Type B pancreatic cell (in vitro differentiated cells): ENCODE measurements at places on chromosomes 3 and 15. TPM values are rescaled to one million over a fixed set of nuclear protein-coding genes. Genes with fewer than 3 reads are reported as not detected.
A peak's percentile ranks its signal among the peaks of the same experiment; 100 is the strongest.

GRCh38 chr15:77623755-77624524 lies 8.8 kb downstream of the LINGO1 start:
- H3K4me3 ChIP-seq, result no peak overlapping the region
- H3K36me3 ChIP-seq, result no peaks in the 10 kb centered on the region
- DNase-seq, result no peak
- no peaks in the 10 kb centered on the region for H3K27me3 ChIP-seq
- peaks cover 30% of the 10 kb centered on the region for H3K4me1 ChIP-seq

DAG1 gene
- total RNA-seq, result 84.3 and 126 TPM in 2 replicates

HLTF gene
- 29.7 and 49.9 TPM in 2 replicates for total RNA-seq

DNA sequence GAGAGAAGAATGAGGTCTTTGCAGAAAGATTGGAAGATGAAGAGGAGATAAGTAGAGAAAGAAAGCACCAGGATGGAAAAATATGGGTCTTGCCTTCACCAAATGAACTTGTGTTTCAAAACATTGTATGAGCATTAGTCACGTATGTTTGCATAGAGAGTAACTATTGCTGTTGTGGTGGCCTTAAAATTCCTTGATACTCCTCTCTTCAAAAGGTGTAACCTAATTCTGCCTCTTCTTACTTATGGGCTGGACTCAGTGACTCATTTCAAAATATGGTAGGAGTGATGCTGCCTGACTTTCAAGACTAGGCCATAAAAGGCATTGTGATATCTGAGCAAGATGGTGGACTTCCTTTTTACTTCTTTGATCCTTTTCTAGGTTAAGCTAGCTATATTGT lies 228.7 kb upstream of the ZNF385D start:
- H3K4me3 ChIP-seq, result no peak overlapping the region
- DNase-seq, result no peak
- no peaks in the 10 kb centered on the region for H3K36me3 ChIP-seq

GOLGA6D gene
- 0.19 TPM in 1 of 2 replicates, not detected in the other for total RNA-seq

GRCh38 chr3:62818347-62818746 lies 56.9 kb downstream of the CADPS start:
- no peaks in the 10 kb centered on the region for H3K36me3 ChIP-seq
- H3K4me3 ChIP-seq, result no peak overlapping the region
- DNase-seq, result no peak
- H3K4me1 ChIP-seq, result peaks cover 8% of the 10 kb centered on the region

PRSS50 gene
- total RNA-seq, result 1.1 and 1.2 TPM in 2 replicates

GABPB1 gene
- total RNA-seq, result 27.5 and 27.8 TPM in 2 replicates

DNA sequence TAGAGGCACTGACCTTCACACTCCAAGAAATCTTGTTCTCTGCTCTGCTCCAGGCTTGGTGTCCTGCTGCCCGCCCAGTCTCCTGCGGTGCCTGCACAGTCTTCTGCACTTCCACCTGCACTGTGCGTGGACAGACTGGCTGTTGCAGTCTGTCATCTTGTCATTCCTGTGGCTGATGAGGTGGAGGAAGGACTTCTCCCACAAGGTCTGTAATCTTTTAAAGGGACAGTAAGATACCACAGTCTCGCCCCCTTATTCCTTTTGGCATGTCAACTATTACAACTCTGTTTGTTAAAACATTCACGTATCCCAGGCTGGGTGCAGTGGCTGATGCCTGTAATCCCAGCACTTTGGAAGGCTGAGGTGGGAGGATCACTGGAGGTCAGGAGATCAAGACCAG lies 54.1 kb upstream of the IGF2BP2 start:
- no peak overlapping the region for H3K4me3 ChIP-seq
- no peak for DNase-seq
- H3K27ac ChIP-seq, result no peak overlapping the region
- H3K27me3 ChIP-seq, result no peaks in the 10 kb centered on the region
- peaks cover 3% of the 10 kb centered on the region for H3K4me1 ChIP-seq

DNA sequence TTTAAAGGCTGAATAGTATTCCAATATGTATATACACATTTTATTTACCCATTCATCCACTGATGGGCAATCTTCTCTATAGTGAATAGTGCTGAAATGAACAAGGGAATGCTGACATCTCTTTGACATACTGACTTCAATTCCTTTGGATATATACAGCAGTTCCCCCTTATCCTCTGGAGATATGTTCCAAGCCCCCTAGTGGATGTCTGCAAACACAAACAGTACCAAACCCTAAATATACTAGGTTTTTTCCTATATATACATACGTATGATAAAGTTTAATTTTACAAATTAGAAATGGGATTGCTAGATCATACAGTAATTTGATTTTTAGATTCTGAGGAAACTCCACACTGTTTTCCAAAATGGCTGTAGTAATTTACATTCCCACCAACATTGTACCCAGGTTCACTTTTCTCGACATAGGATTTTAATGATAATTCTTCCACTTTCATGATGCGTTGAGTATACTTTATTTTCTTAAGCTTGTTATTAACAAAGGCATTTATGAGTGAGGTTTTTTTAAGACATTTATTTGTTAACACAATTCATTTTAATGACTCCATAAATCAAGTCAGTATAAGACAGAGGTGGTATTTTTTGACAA lies 38.2 kb downstream of the VPS13C start:
- H3K4me1 ChIP-seq, result no peaks in the 10 kb centered on the region
- H3K36me3 ChIP-seq, result peaks cover 23% of the 10 kb centered on the region
- no peak for DNase-seq
- H3K27me3 ChIP-seq, result no peaks in the 10 kb centered on the region
- no peak overlapping the region for H3K4me3 ChIP-seq

PP2D1 gene
- not detected in 2 replicates for total RNA-seq

DNA sequence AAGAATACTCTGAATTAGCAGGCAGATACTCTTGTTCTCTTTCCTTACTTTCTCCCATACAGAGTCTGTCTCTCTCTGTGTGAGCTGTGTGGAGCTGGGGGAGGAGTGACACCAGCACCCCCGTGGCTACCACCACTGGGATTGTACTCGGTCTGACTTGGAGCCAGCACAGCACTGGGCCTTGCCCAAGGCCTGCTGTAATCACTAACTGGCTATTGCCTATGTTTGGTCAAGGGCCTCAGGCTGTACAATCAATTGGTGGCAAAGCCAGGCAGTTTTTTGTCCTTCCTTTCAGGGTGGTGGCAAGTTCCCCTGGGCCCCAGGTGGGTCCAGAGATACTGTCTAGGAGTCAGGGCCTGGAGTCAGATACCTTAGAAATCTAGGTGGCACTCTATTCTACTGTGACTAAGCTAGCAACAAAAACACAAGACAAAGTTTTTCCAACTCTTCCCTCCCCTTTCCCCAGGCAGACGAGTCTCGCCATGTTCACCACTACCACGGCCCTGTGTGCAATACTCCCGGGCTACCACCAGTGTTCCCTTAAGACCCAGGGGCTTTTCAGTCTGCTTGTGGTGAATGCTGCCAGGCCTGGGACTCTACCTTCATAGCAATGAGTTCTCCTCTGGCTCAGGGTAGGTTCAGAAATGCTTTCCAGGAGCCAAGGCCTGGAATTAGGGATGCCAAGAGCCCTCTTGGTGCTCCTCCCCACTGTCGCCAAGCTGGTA lies 151.8 kb downstream of the KCNAB1 start:
- H3K4me1 ChIP-seq, result no peaks in the 10 kb centered on the region
- no peak overlapping the region for H3K27ac ChIP-seq
- H3K4me3 ChIP-seq, result no peak overlapping the region
- H3K36me3 ChIP-seq, result no peaks in the 10 kb centered on the region
- DNase-seq, result no peak
- no peaks in the 10 kb centered on the region for H3K27me3 ChIP-seq

CTXN2 gene
- not detected in 2 replicates for total RNA-seq

- H3K27ac ChIP-seq, result peak overlapping the region; percentile 92
- no peaks in the 10 kb centered on the region for H3K27me3 ChIP-seq
- H3K4me3 ChIP-seq, result peak overlapping the region; percentile 93
- no peak for DNase-seq
These were observed 1.9 kb downstream of the AEN start for GRCh38 chr15:88623061-88623460.

DNA sequence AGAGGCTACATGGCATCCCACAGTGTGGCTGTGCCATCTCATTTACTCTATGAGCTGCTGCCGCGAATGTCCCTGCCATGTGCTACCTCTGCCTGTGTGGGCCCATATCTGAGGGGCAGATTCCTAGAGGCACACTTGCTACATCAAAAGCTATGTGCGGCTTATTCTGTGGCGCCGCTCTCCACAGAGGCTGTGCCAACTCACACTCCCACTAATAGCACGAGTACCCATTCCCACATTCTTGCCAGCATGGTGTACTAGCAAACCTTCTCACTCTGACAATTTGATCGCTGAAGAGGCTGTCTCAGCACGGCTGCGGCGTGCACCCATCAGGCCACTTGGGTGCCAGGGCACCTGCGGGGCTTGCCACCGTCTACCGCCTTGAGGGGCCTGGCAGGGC lies 31.2 kb upstream of the MUSTN1 start:
- DNase-seq, result no peak
- no peaks in the 10 kb centered on the region for H3K4me1 ChIP-seq
- H3K4me3 ChIP-seq, result no peak overlapping the region
- no peak overlapping the region for H3K27ac ChIP-seq
- peaks cover 29% of the 10 kb centered on the region for H3K36me3 ChIP-seq
- no peaks in the 10 kb centered on the region for H3K27me3 ChIP-seq

DNA sequence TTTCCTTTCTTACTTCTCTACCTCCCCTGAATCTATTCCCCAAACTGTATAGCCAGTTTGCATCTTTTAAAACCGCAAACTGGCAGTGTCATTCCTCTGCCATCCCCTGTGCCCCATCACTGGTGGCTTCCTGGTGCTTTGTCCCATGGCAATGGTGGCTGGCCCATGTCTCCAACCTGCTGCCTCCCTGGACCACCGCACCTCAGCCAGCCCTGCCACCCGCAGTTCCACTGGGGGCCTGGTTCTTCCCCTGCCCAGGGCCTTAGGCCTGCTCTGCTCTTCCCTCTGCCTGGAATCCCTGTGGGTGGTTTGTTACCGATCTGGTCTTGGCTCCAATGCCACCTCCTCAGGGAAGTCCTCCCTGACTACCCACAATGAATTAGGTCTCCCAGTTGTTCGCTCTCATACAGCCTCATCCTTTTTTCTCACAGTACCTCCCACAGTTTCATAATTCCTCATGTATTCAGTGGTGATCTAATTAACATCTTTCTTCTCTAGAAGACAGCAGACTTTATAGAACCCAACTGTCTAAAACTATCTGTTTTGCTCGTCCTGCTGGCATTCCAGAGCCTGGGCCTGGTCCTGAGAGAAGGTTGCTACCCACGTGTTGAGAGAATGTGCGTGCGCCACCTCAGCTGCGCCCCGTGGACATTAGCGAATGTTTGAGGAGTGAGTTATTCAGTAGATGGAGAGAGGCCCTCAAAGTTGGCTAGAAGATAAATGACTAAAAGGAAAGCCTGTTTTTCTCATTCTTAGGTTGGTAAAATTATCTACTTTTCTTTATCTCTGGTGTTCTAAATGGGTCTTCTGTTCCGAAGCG lies 130.1 kb downstream of the DNAJB8 start:
- H3K27me3 ChIP-seq, result no peaks in the 10 kb centered on the region
- H3K4me3 ChIP-seq, result peak overlapping the region; percentile 73
- peak overlapping the region; percentile 63 for H3K27ac ChIP-seq

ZNF639 gene
- 24.9 and 33.2 TPM in 2 replicates for total RNA-seq

DNA sequence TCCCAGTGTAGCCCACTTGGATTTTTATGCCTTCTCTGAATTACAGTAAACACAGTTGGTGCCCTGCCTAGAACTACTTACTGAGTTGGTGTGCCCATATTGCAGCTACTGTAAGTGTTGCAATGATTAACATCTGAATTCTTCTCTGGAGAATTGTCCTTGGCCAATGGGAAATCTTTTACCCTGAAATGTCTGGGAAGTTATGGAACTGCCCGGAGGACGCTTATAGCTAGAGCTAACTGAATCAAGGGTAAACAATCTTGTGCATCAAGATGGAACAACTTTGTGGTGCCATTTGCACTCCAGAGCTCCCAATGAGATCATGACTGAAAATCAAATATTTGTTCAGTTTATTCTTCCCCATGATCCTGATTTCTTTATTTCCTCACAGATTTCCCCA lies 246.7 kb upstream of the CBLB start:
- H3K27me3 ChIP-seq, result no peaks in the 10 kb centered on the region
- H3K4me1 ChIP-seq, result peaks cover 13% of the 10 kb centered on the region
- no peak overlapping the region for H3K4me3 ChIP-seq

RTP3 gene
- not detected in 2 replicates for total RNA-seq

GRCh38 chr3:161821591-161821990 lies 325.0 kb downstream of the OTOL1 start:
- no peak overlapping the region for H3K4me3 ChIP-seq
- H3K27me3 ChIP-seq, result peaks cover 31% of the 10 kb centered on the region
- H3K4me1 ChIP-seq, result no peaks in the 10 kb centered on the region
- no peak for DNase-seq
